AML-193 (cell line): ENCODE measurements at places on chromosomes 5 and 9.

- DNase-seq: no peak
Measured at GRCh38 chr9:22416692-22417060, 29.9 kb upstream of the DMRTA1 start.

DNA sequence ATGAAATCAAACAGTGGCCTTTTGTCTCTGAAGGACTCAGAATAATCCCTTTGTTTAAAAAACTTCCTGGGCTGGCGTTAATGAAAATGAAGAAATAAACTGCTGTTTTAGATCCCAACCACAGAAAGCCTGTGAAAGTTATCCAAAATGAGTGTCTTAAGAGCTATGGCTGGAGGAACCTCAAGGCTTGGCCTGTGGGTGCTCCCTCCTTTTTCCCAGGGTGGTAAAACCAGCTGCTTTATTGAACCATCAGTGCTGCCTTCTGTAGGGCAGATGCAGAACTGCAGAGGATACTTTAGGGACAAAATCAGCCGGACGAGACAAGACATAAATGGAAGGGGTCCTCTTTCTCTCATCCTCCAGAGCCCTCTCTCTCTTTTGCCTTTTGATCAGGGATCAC is 100.9 kb downstream of the SMARCA2 start:
- peak; percentile 34 for DNase-seq

DNA sequence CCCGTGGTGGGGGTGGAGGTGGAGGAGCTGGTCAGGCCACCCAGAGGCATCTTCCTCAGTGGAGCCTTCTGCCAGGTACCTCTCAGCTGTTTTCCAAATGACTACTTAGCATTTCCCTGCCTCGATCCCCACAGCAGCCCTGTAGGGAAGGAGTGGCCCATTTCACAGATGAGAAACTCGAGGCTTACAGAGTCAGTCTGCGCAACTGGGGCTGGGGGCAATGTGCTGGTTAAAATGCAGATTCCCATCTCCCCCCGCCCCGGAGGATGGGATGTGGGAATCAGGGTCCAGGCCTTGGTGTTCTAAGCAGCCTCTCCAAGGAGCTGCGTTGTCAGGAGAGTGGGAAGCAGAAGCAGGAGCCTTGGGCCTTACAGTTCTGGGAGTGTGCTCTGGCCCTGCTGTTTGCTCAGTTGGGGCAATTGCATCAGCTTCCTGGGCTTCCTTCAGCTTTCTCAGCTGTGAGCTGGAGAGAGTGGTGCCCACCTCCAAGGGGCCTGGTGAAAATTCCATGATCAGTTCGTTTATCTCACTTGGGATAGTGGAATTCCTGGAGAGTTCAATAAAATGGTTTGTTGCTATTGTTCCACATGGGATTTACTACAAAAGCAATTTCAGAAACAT is 19.4 kb downstream of the ERGIC1 start:
- no peak for DNase-seq

GRCh38 chr9:126298063-126298801 is 28.4 kb upstream of the MVB12B start:
- no peak for DNase-seq

GRCh38 chr5:23977997-23978396 is 470.6 kb downstream of the PRDM9 start:
- peak; percentile 25 for DNase-seq

DNA sequence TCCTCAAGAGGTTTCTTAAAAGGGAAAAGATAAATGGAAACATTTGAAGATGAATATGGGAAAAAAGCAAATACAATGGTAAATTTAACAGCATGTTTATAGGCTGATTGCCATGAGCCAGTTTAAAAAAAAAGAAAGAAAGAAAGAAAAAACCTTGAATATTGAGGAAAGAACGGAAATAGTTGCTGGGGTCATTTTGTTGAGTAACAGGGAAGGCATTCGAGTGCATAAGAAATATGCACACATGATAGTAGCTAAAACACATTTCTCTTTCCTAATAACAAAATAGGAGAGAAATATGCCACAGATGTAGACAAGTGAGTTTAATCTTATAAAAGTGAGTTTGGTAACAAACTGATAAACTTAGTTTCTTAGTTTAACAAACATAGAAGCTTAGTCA is 864.6 kb upstream of the ACO1 start:
- no peak for DNase-seq

DNA sequence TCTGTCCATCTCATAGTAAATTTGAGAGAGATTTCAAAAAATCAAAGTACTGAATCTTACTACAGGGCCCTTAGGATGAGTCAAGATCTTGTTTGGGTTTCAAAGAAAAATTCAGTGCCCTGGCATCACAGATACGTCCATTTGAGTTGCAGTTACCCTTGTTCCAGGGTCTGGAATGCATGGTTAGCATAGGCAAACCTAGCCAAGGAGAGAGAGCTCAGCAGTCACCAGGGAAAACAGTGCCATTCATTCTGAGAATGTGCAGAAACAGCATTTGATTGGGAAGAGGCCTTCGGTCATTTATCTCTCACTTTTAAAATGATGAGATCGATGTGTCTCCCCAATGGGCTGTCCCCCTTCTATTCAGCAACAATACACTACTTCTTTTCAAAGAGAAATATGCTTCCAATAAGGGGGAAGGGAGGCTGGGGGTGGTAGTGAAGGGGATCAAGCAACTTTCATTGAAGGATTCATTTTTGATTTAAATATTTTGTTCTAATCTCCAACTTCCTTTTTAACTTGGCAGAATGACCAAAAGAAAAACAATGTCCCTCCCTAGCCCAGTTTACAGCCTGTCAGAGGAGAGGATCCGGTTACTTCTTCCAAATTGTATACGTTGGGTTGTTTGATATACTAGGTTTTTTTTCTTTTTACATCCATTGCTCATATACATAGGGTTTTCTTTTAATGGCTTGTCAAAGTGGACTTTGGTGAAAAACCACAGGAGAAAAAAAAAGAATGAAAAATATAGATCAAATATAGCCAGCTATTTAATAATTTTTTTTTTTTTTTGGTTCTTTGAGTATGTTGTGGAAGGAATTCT is 491.1 kb downstream of the CCDC171 start:
- no peak for DNase-seq

DNA sequence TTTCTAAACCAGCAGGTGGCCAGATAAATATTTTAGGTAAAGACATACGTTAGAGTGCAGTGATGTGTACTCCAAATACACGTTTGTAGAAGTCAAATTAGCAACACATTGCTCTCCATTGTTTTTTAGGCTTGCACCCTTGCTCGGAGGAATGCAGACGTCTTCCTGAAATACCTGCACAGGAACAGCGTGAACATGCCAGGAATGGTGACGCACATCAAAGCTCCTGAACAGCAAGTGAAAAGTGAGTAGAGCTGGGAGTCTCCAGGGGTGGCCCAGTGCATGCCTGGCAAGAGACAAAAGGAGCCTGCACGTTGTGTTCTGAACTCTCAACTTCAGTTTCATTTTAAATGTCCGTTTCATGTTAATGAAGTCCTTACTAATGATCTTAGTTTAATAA is 207.5 kb upstream of the OTULINL start:
- no peak for DNase-seq

DNA sequence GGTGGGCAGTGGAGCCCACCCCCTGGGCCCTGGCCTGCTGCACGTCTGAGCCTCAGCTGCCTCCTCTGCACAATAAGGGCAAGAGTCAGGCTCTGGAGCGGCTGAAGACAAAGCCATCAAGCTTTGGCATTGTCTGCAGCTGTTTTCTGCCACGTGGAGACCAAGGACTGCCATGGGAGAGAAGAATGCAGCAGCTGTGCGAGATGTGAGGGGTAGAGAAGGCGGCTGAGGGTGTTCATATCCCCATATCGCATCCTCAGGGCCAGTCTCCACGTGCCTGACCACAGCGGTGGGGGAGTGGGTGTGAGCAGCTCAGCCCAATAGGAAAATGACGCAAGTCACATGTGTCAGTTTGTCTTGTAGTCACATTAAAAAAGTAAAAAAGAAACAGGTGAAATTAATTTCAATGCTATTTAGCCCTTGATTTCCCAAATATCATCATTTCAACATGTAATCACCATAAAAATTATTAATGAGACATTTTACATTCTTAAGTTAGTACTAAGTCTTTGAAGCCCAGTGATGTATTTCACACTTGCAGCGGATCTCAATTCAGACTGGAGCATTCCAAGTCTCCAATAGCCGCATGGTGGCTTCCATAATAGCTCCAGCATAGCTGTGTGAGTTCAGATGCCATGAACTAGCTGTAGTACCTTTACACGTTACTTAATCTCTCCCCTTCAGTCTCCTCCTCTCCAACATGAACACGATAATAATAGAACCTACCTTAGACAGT is 6.6 kb downstream of the C1QTNF2 start:
- no peak for DNase-seq

DNA sequence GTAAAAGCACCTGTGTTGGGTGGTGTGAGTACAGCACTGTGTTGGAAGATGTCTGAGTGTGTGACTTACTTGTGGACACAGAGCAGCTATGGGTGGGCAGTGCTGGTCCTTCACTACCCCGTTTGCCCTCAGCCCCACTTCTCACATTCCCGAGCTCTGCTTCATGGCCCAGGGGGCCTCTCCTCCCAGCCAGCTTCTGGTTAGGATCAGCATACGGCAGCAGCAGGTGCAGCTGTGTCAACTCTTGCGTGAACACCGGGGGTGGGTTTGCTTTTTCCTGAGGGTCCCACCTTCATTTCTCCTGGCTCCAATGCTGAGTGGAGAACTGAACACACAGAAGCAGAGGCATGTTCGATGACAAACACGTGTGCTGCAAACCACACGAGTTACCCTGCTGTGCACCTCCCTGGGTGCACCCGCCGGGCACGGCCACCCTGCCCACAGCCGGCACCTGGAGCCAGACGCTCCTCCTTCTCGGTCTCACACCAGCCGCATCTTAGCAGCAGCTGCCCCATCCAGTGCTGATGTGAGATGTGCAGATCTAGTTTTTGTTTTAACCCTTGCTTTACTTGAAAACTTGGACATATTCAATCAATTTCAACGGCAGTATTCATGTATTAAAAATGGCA is 14.9 kb upstream of the SLC6A3 start:
- DNase-seq: no peak

- no peak for DNase-seq
Measured at GRCh38 chr5:12883395-12883794, 979.1 kb upstream of the CTNND2 start.

- DNase-seq: no peak
Measured at GRCh38 chr5:113218200-113218599, 216.6 kb downstream of the TSSK1B start.

DNA sequence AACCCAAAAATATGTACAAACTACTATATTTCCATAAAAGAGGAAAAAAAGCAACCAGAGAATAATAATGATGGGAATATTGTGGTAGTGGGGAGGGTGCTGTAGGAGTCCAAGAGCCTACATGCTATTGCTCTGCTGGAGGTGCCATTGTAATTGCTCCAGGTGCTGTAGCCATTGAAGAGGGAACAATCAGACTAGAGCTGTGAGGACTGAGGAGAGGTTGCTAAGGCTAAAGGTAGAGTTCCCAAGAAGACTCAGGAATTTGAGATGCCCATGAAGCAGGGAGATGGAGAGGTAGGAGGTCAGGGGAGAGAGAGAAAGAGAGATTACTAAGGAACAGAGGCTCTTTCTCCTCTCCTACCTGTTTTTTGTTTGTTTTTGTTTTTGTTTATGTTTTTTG is 394.0 kb downstream of the DMRTA1 start:
- DNase-seq: no peak

GRCh38 chr5:154248691-154249090 is 58.2 kb downstream of the GALNT10 start:
- DNase-seq: no peak

- no peak for DNase-seq
Measured at GRCh38 chr5:91223886-91224285, 159.2 kb downstream of the ARRDC3 start.

GRCh38 chr9:35395706-35396101 is 94.2 kb upstream of the RUSC2 start:
- DNase-seq: no peak

GRCh38 chr9:111016426-111017045 is 21.7 kb downstream of the LPAR1 start:
- no peak for DNase-seq

- DNase-seq: no peak
Measured at GRCh38 chr9:7293091-7293490, 506.5 kb downstream of the DMAC1 start.

GRCh38 chr9:99962680-99963261 is 56.3 kb downstream of the STX17 start:
- no peak for DNase-seq

GRCh38 chr5:78008356-78008967 is 232.3 kb upstream of the TBCA start:
- DNase-seq: peak; percentile 57

DNA sequence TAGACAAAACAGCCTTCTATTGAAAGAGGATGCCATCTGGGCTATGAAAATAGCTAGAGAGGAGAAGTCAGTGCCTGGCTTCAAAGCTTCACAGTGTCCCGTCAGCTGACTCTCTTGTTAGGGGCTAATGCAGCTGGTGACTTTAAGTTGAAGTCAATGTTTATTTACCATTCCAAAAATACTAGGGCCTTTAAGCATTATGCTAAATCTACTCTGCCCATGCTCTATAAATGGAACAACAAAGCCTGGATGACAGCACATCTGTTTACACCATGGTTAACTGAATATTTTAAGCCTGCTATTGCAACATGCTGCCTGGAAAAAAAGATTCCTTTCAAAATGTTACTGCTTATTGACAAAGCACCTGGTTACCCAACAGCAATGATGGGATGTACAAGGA is 309.1 kb downstream of the NTRK2 start:
- no peak for DNase-seq

DNA sequence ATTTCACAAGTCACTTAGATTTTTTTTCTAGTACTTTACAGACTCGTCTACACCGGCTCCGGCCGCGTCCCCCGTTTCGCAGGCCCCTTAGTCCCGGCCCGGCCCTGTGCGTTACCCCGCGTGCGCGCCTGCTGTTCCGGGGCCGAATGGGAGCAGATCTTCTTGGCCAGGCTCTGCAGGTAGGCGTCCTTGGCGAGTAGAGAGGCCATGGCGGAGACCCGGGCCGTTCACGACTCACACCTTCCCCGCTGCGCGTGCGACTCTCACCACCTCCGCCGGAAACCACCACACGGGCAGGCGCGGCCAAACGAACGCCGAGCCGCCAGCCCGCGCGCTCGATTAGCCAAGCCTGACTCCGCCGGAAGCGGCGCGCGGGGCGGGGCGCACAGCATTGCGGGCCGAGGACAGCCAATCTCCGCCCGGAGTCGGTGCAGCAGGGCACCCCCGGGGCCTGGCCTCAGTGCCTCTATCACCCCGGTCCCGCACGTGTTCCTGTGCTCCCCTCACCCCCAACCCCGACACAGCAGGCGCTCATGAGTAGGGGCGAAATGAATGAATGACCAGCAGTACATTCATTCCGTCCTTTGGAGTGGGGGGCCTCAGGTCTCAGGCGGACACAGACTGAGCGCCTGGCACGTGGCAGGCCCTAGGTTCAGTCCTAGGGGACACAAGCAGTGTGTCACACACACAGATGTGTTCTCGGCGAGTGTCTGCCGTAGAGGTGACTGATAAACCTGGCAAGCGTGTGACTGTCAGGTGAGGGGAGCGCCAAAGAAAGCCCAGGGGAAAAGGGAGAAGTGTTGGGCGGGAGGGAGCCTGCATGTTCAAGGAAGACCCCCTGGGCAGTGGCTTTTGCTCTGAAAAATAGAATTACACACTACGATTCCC is at the start of gene SURF6:
TSS of gene SURF6 (minus strand) at position 265 of the 888 bp plus-strand sequence. CDS start at position 209, 56 bp downstream.
- DNase-seq: peak; percentile 85

DNA sequence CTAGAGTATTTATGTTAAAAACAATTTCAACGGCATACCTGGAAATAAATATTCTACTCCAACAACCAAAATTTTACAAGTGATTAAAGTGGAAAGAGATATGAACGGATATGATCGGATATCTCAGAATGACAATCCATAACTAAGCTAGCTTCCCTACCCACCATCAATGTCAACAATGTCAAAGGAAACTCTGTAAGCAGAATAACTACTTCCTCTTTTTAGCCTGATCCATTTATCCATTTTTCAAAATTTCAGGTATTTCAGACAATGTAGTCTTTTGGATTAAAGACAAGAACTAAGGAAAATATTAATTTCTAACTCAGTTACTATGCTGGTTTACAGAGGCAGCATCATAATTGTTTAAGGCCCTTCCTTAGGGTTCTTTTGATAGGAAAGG is 188.7 kb downstream of the DENND1A start:
- DNase-seq: peak; percentile 55
